ENCODE measurements at places on chromosomes 12 and 14.

GRCh38 chr12:92133171-92133570 is 12.5 kb downstream of the BTG1 start:
- DNase-seq: peak; percentile 42

DNA sequence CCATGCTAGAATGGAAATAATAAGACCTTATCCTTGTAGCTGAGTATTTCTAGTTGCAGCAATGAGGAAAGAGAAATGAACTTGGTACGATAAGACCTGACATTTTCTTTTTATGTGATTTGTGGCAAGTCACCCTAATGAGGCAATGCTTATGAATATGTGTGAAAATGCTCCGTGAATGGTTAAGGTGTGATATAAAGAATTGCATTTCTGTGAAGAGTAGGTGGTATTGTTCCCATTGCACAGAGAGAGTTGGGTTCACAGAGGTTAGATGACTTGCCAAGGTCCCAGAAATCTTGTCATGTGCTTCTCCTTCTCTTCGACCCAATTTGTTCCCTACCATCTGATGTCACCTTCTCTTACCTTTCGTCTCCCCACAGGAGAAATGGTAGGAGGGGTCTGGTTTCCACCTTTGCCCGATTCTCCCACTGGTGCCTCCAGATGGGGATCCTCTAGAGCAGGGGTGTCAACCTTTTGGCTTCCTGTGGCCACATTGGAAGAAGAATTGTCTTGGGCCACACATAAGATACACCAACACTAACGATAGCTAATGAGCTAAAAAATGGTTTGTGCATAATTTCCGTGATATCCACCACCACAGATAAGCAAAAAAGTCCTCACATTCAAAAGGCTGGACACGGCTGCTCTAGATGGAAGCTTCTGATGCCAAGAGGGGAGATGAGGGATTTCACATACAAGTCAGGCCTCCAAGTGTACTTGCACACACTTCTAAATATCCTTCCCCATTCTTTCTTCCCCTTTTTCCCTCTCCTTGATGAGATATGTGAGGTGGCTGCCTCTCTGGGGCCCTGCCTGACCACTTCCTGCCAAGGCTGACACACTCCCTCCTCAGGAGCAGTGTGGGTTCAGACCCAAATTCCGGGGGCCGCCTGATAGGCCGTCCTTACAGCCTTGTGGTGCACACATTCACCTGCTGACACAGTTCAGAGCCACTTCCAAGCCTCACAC is 96.1 kb downstream of the PLXNC1 start:
- no peak for DNase-seq

DNA sequence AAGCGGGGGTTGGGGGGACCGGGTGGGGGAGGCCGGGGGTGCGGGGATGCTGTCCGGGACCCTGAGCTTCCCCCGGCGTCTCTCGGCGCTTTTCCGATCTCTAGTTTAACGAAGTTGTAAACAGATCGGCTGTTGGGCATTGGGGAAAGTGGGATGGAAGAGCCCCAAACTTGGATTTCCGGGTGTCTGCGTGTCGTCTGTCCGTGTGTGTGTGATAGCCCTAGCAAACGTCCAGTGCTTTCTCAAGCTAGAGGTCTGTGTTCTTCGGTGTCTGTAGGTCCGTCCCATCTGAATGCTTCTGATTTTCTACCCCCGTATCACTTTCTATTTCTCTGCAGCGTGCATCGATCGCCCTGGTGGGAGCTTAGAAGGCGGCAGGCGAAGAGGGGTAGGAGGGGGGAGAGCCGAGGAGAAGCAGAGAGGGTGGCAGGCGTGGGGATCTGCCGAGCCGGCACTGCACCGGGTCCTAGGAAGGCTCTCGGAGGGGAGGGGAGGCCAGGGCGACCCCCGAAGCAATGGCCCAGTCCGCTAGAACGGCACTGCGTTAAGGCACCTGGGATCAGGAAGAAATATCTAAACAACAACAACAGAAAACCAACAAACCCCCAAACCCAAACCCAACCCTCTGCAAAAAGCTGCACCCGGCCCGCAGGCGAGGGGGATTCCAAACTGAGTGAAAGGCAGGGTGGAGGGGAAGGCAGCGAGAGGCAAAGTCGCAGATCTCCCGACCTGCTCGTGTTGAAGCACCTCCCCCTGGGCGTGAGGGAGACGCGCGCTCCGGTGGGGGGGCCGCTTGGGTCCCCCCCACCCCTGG is 1.0 kb downstream of the KCNA1 start:
- DNase-seq: no peak

- DNase-seq: no peak
Measured at GRCh38 chr14:54174457-54174856, 217.8 kb upstream of the BMP4 start.

GRCh38 chr14:24297190-24297964 is 2.2 kb downstream of the DHRS1 start:
- DNase-seq: no peak

All from fibroblast of pulmonary artery (primary cell).